ENCODE measurements at places on chromosomes 7 and 10.

DNA sequence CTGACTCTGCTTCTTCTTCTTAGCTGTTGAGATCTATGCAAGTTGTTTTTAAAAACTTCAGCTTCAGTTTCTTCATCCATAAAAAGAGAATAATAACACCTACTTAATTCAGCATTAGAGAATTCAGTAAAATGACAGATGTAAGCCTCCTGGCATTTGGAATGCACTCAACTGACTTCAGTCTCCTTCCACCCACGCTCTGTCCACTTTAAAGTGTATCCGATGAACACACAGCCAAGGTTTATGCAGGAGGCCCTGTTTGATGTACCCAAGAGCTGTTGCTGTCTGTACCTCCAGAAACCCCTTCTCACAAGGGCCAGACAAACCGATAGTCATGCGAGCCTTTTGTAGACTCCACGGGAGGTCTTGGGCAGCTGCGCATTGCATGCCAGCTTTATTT, 27.1 kb upstream of the SLC35B4 start:
- no peak for DNase-seq

- no peak for DNase-seq
Measured at GRCh38 chr7:99693427-99694200, 13.8 kb upstream of the CYP3A5 start.

DNA sequence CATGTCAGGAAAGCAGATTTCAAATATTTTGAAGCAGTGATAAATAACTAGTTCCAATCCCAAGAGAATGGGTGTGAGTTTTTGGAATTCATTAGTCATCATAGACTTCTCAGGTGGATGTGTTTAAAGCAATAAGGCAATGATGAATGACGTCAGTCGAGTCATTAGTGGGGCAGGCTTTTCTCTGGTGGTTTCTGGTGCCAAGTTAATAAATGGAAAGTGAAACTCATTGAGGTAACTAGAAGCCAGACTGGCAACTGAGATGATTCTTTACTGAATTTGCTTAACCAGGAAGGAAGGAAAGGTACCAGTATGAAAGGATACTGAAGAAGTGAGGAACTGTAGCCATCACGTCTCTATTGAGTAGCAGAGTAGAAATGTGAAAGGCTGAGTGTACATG, 311.0 kb downstream of the GPAM start:
- no peak for DNase-seq

DNA sequence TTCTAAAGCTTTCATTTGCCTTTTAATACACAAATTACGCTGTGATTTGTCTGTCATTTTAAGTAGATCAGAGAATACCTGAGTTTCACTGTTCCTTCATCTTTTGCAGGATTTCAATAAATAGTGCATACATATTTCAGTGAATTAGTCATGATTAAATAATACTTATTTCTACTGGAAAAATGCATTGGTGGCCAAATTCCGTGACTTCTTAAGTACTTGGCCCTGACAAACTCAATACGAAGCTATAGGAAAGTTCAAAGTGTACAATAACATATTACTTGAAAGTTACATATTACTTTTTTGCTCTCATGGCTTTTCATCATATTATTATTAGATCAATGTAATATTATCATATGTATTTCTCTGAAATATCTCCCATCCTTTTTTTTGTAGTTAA, 16.1 kb upstream of the PLXDC2 start:
- no peak for DNase-seq

- DNase-seq = no peak
Measured at GRCh38 chr10:128116851-128117615, 9.2 kb downstream of the MKI67 start.

GRCh38 chr10:75776738-75777504, 345.5 kb downstream of the LRMDA start:
- no peak for DNase-seq

DNA sequence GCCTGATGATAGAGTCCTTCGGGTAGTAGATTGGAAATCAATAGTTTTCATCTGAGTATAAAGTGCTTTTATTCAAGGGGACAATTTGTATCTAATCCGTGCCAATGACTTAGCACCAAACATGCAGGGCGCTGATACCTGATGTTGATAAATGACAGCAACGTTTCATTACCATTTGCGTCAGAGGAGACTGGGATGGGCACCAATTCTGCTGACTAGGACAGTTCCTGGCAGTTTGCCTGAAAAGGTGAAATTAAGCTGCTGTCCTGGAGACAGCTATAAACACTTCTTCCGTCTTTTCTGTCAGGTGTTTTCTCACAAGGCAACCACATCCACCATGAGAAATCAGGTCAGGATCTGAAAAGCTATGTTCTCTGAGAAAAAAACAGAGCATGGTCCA, 1136.4 kb downstream of the TYW1 start:
- no peak for DNase-seq

- no peak for DNase-seq
Measured at GRCh38 chr10:54194806-54195205, 606.2 kb downstream of the PCDH15 start.

DNA sequence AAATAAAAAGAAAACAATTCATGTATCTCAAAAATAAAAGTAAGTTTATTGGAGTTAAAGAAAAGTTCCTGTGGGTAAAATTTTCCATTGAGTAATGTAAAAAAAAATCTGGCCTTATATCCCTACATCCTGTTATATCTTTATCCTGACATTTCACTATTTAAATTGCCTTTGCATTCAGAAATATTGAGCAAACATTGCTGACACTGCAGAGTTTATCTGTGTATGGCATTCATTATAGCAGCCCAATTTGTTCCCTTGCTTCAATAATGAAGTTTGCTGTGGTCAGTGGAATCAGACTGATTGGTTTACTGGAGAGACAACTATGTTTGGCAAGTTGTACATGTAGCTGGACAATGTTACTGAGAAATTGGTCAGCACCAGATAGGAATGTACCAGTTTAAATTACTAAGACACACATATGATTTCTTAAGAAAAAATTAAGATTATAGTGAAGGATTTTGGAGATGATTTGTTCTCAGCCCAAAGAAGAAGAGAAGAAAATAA, 271.7 kb downstream of the ANKRD7 start:
- no peak for DNase-seq

DNA sequence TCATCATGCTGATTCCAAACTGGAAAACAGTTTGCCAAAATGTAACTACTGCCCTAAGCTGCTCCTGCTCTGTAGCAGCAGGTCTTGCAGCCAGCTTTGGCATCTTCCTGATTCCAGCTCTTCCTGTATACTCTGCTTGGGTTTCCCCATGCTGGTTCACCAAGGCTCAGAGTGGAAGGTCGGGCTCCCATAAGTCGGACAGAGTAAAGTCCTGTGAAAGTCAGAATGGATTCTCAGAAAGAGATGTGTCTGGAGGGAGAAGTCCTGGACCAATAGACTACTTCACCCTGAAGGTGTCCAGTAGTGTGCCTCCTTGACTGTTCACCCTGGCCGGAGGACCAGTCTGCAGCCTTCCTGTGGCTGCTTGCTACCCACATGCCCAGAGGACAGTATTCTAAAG, 93.8 kb downstream of the STRA8 start:
- DNase-seq = no peak

Data from CD4-positive, alpha-beta T cell treated with Interleukin-12 subunit alpha and Interleukin-12 subunit beta, for 1 hour (primary cell).